ENCODE measurements at places on chromosomes 7 and 10.
A peak's percentile ranks its signal among the peaks of the same experiment; 100 is the strongest.

- DNase-seq = peak; percentile 55
Observed at GRCh38 chr10:102869258-102870198, at the start of gene AS3MT. TSS of gene AS3MT (plus strand) at chr10:102869470. CDS start at chr10:102869593, 123 bp downstream.

GRCh38 chr7:72335561-72336381 is 76.4 kb downstream of the CALN1 start:
- DNase-seq = peak; percentile 59

- no peak for DNase-seq
Observed at GRCh38 chr7:106377847-106378361, 93.1 kb upstream of the NAMPT start.

DNA sequence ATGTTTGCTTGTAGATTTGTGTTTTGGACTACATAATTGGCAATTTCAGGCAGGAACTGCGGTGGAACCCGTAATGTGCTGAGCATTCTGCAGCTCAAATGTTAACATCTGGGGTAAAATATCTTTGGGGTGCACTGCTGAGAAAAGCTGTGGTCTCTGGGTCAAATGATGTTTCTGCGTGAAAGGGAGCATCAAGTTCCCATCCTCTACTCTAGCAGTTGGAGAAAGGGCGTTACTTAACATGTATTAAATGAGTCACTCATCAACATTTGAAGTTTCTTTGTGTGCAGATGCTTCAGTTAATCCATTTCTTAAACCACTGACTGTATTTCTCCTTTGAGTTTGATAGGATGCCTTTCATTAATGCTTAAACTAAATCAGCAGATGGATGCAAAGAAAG is 273.1 kb upstream of the PITRM1 start:
- no peak for DNase-seq

GRCh38 chr10:89853781-89854191 is 152.4 kb downstream of the KIF20B start:
- no peak for DNase-seq

Data from hematopoietic multipotent progenitor cell treated with erythropoietin and hydrocortisone succinate and interleukin-3 and kit ligand, for 4 days (in vitro differentiated cells).